ENCODE measurements at places on chromosomes 5 and 9.

GRCh38 chr5:124889850-124890249 lies 143.4 kb upstream of the ZNF608 start:
- no peak for DNase-seq

DNA sequence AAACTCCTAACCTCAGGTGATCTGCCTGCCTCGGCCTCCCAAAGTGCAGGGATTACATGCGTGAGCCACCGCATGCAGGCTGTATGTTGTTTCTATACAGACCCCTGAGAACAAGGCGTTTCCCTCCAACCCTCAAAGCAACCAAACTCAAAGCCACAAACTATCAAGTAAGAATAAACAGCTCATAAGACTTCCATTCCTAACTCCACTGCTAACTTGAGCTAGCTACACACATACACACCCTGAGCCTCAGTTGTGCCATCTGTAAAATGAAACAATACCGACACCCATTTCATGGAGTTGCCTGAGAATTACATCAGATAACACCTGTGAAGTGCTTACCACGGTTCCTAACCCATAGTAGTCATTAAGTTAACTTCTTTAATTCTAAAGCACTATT lies 70.8 kb downstream of the SERINC5 start:
- no peak for DNase-seq

DNA sequence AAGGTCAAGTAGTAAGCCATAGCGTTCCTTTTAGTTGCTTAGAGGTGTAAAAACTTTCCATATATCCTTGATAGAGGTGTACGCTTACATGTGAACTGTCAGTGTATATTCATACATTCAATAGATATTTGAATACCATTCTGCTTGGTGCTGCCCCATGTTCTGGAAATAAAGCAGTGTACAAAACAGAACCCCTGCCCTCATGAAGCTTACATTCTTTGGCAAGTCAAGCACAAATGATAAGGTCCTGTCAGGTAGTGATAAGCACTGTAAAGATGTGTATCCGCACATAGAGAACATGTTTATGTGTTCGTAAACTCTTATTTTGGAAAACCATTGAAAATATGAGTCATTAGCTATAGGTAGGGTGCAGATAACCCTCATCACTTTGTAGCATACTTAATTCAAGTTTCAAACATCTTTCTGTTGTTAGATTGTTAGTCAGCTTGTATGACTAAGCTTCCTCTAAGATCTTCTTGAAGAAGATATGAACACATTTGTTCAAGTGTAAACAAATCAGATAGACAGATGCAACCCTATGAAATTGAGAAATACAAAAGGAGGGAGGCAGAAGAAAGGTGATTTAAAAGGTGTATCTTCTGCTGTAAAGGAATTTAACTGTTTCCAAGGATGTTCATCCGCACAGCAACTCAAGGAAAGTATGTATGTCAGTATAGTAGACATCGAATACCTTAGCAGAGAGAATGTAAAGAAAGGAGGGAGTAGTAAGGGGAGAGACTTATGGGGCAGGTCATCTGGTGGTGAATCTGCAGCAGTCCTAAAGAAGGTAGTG lies 1.6 kb downstream of the GTF3C4 start:
- DNase-seq, result no peak

- DNase-seq, result no peak
These were observed 151.0 kb downstream of the GPBP1 start for GRCh38 chr5:57324861-57325260.

GRCh38 chr5:36356915-36357314 lies 55.2 kb upstream of the RANBP3L start:
- DNase-seq, result no peak

GRCh38 chr5:28896949-28897348 lies 1858.6 kb upstream of the CDH9 start:
- no peak for DNase-seq

- no peak for DNase-seq
These were observed 18.3 kb upstream of the FRMPD1 start for GRCh38 chr9:37632479-37632878.

- DNase-seq, result no peak
These were observed 14.7 kb upstream of the MED27 start for GRCh38 chr9:132094314-132094791.

- DNase-seq, result no peak
These were observed 1.5 kb upstream of the SLC6A19 start for GRCh38 chr5:1199649-1200494.

GRCh38 chr5:757931-758697 lies 26.4 kb downstream of the ZDHHC11B start:
- no peak for DNase-seq

- no peak for DNase-seq
These were observed 9.1 kb upstream of the RFK start for GRCh38 chr9:76403352-76403751.

DNA sequence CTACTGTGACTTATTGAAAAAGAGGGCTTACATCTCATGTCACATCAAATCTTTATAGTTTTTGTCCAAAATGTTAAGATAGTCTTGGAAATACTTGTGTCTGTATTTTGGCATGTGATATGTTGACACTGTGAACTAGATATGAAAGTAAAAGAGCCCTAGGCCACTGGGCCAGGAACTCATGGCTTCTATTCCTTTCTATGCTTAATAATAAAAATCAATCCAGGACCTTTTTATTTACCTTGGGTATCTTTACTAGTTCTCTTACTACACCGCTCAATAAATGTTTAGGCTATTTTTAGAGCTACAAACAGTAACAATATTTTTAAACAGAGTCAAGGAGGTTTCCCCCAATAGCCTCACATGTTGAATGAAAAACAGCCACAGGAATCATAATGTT lies 348.6 kb upstream of the SLC24A2 start:
- no peak for DNase-seq

DNA sequence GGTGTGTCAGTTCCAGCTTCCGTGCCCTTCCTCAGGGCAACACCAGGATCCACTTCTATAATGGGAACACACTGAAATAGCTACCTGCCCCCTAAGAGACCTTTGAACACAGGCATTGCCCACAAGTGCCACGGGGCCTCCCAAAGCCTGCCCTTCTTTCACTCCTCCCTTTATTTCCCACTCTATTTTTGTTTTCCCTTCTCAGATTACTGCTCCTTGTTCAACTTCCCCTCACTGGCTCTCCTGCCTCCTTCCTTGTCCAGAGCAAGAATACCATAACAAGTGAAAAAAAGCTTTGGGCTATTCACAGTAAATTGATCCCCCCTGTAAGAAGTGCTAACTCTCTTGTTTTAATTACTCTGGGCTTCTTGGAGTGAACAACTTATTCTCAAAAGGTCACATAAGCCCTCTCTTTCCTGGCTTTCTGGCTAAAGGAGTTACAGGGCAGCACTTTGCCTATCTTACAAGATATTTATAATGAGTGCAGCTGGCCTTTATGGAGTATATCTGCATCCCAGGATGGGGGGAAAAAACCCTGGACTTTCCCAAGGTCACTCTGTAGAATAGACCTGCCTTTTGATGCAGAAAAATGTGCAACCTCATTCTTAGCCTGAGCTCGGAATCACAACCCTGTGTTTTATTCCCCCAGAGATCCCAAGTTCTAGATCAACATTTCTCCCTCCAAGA lies 11.3 kb downstream of the CTXN3 start:
- DNase-seq, result no peak

- DNase-seq, result no peak
These were observed 608.9 kb downstream of the IRX1 start for GRCh38 chr5:4204276-4205141.

- DNase-seq, result no peak
These were observed 72.3 kb upstream of the STARD4 start for GRCh38 chr5:111584651-111585050.

GRCh38 chr5:174329738-174330137 lies 284.2 kb downstream of the NSG2 start:
- no peak for DNase-seq

- no peak for DNase-seq
These were observed 73.7 kb downstream of the TENT4A start for GRCh38 chr5:6786786-6787495.

DNA sequence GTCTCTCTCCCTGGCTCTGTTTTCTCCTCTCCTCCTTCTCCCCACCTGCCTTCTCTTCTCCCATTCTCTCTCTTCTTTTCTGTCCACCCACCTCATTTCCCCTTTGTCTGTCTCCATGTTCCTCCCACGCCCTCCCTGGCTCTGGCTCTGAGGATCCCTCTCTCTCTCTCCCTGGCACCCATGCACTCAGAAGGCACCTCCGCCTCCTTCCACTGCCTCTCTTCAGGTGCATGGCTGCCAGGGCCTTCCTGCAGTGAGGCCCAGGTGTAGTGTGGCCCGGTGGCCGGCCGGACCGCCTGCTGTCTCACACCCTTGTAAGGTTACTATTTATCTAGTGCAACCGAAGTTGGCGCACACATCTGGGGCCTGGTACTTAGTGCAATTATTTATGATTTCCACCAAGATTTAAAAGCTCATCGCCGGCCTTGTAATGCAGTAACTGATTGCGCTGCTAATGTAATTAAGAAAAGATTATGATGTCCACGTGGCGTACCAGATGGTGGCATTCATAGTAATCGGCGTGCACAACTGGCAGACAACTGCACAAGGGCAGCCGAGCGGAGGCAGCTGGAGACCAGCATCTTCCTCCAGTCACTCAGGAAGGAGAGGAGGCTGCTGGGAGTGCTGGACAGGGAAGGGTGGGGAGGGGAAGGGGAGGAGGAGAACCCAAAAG lies 50.4 kb upstream of the MVB12B start:
- no peak for DNase-seq

- DNase-seq, result no peak
These were observed 115.3 kb downstream of the SLC1A3 start for GRCh38 chr5:36721664-36722235.

DNA sequence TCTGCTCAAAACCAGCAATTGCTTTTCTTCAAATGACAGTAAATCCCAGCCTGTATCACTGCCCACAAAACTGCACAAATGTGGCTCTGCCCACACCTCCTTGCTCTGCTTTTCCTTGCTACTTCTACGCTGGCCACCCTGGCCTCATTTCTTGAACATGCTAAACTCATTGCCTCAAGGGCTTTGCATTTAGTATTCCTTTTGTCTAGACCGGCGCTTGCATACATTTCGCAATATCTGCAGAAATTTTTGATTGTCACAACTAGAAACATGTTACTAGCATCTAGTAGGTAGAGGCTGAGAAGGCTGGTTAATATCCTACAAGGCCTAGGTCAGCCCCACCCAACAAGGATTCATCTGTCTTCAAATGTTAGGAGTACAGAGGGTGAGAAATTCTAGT lies 2357.8 kb downstream of the MAT2B start:
- DNase-seq, result no peak

GRCh38 chr5:112228667-112229066 lies 190.4 kb downstream of the EPB41L4A start:
- no peak for DNase-seq

DNA sequence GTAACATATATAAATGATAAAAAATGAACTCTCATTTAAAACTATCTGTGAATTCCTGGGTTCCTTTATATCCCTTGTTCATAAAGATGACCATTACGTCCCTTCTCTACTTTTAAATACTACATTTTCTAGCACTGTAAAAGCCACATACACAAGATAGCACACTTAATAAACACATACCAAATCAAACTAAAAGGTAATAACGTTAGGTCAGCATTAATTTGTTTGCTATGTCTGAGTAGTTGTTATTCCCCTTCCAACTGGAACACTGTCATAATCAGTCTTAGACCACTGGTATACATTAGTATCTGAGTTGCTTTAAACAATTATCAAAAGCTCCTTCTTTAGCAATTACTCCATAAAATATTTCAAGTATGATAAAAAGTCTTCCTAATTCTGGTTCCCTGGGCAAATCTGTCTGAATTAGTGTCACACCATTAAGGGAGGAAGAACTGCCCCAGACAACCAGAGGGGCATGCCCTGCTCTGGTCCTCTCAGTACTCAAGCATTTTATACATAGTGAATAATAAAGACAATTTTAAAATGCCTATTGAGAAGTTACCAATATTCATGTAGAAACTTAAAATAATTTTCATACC lies 98.1 kb downstream of the RAPGEF6 start:
- no peak for DNase-seq

DNA sequence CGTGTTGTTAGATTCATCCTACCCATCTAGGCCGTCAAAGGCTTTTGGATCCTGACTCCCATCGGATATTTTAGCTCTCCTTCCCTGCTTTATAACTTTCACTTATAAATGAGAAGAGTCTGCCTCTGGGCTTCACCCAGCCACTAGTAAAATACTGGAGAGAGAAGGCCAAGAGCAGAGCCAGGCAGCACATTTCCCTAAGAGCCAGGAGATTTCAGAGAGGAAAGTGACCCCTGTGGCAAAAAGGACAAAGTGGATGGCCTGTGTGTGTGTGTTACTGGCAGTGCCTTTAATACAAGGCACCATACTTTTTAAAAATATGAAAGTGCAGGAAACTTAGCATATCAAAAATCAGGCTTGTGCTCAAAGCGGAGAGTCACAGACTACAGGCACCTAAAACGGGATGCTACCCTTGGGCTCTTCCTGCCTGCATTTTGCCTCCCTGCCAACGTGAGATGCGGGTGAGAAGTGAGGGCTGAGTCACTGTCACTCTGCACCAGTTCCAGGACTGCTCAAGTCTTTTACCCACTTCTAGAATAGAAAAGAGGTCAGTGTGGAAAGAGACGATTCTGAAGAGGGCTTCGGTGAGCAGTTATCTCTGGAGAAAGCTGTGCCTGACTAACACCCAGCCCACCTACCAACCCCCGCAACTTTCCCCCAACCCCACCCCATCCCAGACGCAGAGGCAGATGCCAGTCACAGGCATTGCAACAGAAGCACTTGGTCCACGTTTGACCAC lies 15.9 kb downstream of the NFIL3 start:
- no peak for DNase-seq

GRCh38 chr9:90007516-90008440 lies 403.0 kb downstream of the GADD45G start:
- no peak for DNase-seq

- no peak for DNase-seq
These were observed 338.0 kb downstream of the MAN2A1 start for GRCh38 chr5:110027527-110028322.

DNA sequence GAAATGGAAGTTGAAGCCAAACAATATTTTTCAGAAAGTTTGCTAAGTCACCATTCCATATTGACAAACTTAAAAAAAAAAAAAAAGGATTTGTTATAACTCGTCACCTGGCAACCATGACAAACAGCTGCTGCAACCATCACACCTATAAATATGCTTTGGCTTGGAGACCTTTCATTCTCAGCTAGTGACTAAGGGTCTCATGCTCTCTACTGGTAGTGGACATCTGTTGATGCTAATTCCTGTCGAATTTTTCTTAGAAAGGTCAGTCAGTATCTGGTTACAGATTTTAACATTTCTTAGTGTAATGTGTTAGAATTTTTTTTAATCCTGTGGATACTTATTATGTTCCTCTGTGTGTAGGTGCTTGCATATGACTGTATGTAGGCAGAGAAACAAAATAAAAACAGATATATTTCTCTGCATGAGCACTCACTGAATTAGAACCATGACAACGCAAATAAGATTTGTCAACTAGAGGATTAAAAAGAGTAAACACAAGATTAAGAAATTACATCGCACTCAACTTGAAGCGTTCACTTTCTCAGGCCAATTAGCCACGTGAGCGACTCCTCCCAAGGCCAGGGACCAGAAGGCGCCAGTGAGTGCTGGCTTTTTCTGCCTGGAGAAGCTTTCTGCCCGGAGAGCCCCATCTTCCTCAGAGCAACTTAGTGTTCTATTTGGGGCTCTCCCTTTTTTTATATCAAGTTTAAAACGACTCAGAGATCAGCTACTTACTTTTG lies 27.0 kb upstream of the ZNF622 start:
- no peak for DNase-seq
